Colonic mucosa (tissue), 4 donors: ENCODE measurements at places on chromosomes 5 and 9.

GRCh38 chr9:132412089-132412488 lies 2.1 kb downstream of the CFAP77 start:
- DNase-seq: no peak

GRCh38 chr5:96961053-96961452 lies 25.2 kb downstream of the LNPEP start:
- no peak for DNase-seq

GRCh38 chr5:134174841-134175839 lies 1.6 kb downstream of the SKP1 start:
- no peak for DNase-seq

DNA sequence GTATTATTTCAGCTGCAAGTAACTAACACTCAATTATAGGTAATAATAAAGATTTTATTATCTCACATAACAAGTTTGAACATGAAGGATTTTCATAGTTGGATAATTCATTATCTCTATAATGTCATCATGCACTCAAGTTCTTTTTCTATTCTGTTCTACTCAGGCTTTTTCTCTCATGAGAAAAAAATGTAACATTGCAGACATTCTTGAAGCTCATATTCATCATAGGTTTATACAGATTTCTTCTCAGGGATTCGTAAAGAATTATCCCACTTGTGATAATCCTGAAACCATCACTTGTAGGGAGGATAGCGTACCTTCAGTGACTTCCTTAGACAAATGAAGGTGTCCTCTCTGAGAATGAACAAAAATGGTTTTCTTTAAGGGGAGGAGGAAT lies 150.3 kb downstream of the XRCC4 start:
- DNase-seq: no peak

DNA sequence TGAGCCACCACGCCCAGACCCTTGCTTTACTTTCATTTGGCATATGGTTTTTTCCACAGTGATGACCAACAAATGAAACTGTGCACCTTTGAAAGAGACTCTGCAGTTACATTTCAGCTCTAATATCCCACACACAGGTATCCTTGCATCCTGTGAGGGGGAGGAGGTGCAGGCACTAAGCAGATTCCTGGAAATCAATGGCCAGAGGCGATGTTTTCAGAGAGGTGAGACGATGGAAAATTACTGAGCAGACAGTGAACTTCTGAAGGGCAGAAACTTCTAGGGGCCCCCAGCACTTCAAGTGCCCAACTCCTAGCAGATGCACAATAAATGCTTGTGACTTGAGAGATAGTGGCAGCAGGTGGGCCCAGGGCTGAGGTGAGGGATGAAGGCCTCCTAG lies 29.8 kb upstream of the GNE start:
- no peak for DNase-seq

- DNase-seq: no peak
Measured at GRCh38 chr9:109716631-109717030, 63.4 kb upstream of the PALM2AKAP2 start.

DNA sequence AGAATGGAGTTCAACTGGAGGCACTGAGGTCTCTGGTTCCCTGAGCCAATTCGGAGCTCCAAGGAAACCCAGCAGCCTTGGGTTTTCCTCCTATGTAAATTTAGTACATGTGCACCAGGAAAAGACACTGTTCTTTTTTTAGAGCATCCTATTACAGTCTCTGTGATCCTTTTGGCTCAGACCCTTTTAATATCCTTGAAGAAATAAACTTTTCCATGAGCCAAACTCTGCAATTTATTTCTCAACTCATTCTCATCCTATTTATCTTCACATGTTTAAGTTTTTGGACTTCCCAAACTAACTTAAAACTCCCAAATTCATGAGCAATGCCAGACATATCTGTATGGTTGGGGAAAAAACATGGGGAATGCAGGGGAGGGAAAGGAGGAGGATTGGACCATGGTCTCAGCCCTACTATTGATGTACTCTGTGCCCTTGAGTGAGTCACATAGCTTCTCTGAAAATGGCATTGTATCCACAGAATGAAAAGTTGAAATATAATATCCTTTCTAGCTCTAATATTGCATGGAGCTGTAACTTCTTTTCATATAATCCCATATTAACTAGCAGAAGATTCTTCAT lies 76.6 kb downstream of the PAPPA start:
- no peak for DNase-seq

DNA sequence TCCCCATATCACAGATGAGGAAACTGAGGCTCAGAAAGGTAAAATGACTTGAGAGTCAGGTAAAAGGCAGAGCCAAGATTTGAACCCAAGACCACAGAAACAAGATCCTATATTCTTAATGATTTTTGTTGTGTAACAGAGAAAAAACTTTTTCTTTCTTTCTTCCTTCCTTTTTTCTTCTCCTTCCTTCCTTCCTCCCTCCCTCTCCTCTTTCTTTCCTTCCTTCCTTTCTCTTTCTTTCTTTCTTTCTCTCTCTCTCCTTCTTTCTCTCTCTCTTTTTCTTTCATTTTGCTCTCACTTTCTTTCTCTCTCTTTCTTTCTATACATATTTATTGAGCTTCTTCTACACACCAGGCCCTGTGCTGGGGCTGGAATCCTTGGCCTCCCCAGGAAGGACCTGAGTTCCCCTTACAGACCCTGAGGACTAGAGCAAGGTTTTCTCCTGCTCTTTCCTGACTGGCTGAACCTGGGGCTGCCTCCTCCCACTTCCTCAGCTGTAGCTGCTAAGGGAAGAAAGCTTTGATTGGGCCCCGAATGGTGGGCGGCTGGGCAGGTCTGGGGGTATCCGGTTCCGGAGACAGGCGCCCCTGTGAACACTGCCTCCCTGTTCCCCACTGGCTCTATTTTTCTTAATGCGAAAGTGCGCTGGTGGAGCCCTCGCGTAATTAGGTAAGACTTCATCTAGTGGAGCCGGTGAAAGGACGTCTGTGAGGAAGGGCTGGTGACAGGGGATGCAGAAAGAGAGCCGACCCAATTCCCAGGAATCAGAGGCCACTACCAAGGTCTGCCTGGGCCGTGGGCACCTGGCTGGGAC lies 27.4 kb upstream of the KIF12 start:
- DNase-seq: no peak

- DNase-seq: no peak
Measured at GRCh38 chr5:6264394-6264793, 114.0 kb downstream of the MED10 start.

DNA sequence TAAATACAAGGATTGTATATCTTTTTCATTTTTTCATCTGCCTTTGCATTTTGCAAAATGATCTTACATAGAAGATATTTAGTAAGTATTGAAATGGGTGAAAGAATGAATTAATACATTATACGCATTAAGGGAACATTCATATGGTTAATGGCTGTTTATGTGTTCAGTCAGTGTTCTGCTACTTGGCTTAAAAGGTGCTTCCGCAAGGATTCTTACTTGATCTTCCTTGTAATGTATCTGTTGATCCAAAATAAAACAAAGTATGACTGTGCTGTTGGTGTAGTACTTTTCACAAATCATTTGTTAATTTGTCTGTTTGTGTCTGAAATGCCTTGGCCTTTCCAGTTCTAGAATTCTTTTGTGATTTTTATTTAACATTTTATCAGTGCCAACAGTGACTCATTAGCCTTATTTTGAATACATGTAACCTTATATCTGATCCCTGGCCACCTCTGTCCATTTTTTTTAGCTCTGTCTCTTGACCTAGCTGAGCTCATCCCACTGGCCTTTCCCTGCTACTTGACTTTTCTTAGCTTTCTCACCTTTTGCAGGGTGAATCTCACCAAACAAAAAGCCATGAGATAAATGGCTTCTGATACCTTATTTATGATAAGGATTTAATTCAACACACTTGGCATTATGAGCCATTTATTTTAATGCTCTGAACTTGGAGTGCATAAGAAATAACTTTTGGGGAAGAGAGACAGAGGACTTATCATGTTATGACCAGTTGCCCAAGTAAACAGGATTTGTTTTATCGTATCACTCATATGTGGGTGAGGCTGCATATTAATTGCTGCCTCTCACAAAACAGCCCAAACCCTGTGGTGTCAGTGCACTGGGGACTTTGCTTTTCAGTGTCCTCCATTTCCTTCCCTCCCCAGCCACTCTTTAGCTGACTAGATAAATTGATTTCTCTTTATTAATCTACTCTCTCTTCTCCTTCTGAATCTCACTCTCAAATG lies 340.3 kb downstream of the KDM4C start:
- DNase-seq: no peak

DNA sequence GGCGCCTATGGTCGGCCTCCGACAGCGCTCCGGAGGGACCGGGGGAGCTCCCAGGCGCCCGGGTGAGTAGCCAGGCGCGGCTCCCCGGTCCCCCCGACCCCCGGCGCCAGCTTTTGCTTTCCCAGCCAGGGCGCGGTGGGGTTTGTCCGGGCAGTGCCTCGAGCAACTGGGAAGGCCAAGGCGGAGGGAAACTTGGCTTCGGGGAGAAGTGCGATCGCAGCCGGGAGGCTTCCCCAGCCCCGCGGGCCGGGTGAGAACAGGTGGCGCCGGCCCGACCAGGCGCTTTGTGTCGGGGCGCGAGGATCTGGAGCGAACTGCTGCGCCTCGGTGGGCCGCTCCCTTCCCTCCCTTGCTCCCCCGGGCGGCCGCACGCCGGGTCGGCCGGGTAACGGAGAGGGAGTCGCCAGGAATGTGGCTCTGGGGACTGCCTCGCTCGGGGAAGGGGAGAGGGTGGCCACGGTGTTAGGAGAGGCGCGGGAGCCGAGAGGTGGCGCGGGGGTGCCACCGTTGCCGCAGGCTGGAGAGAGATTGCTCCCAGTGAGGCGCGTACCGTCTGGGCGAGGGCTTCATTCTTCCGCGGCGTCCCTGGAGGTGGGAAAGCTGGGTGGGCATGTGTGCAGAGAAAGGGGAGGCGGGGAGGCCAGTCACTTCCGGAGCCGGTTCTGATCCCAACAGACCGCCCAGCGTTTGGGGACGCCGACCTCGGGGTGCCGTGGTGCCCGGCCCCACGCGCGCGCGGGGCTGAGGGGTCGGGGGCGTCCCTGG lies 561 bp downstream of the DAPK1 start:
- DNase-seq: peak; percentile 43

DNA sequence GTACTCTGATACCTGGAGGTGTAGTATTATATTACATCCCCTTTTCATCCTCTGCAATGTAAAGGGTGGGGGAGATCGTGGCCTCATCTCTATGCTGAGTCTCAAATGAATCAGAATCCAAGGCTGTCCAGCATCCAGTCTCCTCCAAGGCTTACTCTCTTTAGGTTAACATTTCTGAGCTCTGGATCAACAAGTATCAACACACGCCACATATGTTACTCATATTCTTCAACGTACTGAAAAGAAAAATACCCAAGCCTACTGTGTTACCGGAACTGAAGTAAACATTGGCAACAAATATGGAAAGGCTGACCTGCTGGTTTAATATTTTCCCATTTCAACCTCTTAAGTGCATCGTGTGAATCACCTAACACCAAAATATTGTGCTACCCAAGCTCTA lies 241.8 kb downstream of the GAS1 start:
- no peak for DNase-seq

- DNase-seq: no peak
Measured at GRCh38 chr9:129446828-129447550, 173.9 kb downstream of the C9orf50 start.

- DNase-seq: no peak
Measured at GRCh38 chr5:63959177-63959982, 2.9 kb downstream of the HTR1A start.

DNA sequence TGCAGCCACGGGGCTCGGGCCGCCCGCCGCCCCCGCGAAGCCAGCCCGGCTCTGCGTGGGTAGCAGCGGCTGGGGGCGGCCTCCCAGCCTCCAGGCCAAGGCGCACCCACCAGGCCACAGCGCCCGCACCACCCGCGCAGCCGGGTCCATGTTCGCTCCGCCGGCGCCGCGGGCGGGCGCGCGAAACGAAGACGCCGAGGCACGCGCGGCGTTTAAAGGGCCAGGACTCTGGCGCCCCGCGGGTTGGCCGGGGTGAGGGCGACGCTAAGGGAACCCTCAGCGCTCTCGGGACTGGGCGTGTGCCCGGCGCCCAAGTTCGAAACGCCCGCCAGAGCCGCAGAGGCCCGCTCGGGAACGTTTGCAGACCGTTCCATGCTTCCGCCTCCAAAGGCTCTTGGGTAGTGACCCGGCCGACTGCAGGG lies at the start of gene PTGES2:
TSS of gene PTGES2 (minus strand) at position 162 of the 422 bp plus-strand sequence. CDS start at position 150, 12 bp downstream.
- DNase-seq: peak; percentile 89

DNA sequence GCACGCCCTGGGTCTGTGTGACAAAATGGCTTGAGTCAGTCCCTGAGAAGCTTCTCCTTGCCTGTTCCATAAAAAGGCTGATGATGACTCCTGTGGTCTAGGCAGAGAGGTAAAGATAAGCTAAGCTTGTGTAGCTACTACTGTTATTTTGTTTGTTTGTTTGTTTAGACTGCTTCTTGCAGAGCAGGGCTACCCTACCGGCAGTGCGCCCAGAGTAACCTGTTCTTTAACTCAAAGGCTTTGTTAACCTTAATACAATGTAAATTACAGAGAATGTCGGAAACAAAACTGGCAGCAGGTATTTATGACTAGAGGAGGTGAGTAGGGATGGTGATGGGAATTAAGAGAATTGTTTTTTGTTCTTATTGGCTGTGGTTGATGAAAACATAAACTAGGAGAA lies 87.6 kb downstream of the F2RL2 start:
- DNase-seq: no peak

DNA sequence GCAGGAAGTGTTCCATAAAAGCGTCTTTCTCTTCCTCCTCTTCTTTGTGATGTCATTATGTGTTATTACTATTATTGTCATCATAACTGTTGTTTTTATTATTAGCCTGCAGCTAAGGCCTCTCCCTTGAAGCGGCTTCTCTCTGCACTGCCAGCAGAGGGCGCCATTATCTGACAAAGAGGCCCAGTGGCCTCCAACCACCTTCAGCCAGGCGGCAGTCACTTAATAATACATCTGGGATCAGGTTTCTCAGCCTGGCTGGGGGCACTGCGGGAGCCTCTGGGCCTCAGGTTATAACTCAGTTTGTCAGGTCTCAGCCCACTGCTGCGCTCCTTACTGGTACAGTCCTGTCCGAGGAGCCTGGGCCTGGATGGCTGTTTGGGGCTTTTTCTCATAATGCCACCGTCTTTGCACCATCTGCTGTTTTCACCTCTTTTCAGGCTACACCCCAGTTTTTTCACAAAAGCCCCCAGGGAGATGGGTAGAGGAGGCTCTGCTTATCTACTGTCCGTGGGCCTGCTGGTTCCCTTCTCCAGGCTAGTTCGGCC lies 281.9 kb downstream of the NSG2 start:
- peak; percentile 46 for DNase-seq

DNA sequence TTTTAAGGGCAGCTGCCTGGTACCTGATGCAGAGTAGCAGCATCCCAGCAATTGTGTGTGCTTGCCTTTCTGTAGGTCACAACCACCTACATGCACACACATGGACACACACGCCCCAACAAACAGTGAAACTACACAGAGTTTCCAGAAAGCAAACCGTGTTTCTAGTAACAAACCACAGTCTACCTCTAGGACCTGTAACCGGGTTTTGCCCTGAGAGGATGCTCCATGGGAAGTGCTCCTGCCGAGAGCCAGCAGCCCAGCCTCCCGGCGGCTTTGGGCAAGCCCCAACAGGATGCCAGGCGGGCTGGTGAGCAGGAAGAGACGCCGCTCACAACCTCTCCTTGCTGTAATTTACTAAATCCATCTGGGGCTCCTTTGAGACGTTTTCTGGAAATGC lies 4.1 kb upstream of the TCF7 start:
- DNase-seq: no peak

GRCh38 chr5:124419531-124419930 lies 326.9 kb downstream of the ZNF608 start:
- no peak for DNase-seq

- no peak for DNase-seq
Measured at GRCh38 chr5:2891781-2892180, 140.3 kb upstream of the IRX2 start.

GRCh38 chr9:112719696-112720095 lies 1.8 kb upstream of the INIP start:
- DNase-seq: no peak
